ENCODE measurements at places on chromosomes 4 and X.
A peak's percentile ranks its signal among the peaks of the same experiment; 100 is the strongest.

GRCh38 chrX:45851434-45851991 is 650.8 kb upstream of the DIPK2B start:
- DNase-seq = peak; percentile 88

GRCh38 chr4:45646885-45647590 is 476.8 kb downstream of the GABRG1 start:
- no peak for DNase-seq

DNA sequence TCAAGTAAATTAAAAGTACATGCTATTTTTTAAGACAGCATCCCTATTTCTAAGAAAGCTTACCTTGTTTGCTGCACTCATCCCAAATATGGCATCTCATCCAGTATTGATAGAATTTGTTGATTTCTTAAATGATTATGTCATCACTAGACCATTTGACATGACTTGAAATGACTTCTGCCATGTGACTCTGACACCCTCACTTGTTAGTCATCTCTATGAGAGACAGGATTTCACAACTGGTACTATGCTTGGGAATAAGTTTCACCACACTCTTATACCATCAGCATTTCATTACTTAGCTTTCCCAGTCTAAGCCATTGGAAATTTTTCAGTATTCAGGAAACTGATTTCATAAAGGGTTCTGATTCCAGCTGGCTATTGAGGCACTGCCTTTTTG is 55.3 kb downstream of the TMPRSS11F start:
- DNase-seq = no peak

- DNase-seq = no peak
Measured at GRCh38 chrX:8033175-8033574, 106.0 kb upstream of the PNPLA4 start.

GRCh38 chr4:112403101-112403945 is 106.2 kb downstream of the ALPK1 start:
- DNase-seq = peak; percentile 64

DNA sequence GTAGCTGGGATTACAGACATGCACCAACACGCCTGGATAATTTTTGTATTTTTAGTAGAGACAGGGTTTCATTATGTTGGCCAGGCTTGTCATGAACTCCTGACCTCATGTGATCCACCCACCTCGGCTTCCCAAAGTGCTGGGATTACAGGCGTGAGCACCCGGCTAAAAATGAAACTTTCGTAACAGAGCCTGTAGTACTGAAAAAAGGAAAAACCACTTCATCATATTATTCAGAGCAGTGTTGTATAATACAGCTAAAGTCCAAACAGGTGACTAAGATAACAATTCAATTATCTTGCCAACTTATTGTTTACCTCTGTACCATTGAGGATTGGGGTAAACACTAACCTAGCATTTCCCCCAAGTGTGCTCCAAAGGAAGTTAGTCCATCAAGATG is 43.9 kb upstream of the HPRT1 start:
- DNase-seq = no peak

DNA sequence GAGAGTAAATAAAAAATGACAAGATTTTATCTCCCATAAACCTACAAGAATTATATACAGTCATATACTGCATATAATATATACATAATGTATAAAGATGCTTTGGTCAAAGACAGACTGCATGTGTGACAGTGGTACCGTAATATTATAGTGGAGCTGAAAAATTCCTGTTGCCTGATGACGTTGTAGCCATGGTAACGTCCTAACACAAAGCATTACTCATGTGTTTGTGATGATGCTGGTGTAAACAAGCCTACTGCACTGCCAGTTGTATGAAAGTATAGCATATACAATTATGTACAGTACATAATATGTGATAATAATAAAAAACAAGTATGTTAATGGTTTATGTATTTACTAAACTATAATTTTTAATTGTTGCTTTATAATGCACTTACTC is 245.2 kb upstream of the CENPE start:
- no peak for DNase-seq

DNA sequence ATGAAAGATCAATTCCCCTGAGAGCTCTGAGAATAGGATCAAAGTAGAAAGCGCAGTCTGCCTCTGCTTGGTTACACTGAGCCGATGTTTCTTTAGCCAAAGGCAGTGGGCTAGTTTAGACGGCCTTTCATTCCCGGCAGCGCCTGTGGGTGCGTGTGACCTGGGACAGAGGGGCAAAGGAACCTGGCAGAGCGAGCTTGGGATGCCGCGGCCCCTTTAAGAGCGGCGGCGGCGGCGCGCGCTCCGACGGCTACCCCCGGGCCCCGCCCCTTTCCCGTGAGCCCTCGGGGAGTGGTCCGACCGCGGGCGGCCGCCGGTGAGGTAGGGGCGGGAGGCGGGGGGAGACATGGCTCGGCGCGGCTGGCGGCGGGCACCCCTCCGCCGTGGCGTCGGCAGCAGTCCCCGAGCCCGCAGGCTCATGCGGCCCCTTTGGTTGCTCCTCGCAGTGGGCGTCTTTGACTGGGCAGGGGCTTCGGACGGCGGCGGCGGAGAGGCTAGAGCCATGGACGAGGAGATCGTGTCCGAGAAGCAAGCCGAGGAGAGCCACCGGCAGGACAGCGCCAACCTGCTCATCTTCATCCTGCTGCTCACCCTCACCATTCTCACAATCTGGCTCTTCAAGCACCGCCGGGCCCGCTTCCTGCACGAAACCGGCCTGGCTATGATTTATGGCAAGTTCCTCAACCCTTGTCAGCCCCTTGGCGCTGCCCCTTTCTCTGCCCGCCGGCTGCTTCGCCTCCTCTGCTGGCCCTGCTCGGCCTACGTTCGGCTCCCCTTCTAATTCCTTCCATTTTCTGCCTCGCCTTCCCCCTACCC is at the start of gene SLC9A6:
SLC9A6 (plus strand) TSS at position 279 of the 816 bp plus-strand sequence; CDS start at position 503, 224 bp downstream.
- DNase-seq = peak; percentile 88

GRCh38 chr4:40308528-40309122 is 26.5 kb upstream of the CHRNA9 start:
- DNase-seq = no peak
